ENCODE measurements at places on chromosomes 2 and 18.

GRCh38 chr2:237558961-237559641 is 7.3 kb upstream of the PRLH start:
- no peak for DNase-seq

DNA sequence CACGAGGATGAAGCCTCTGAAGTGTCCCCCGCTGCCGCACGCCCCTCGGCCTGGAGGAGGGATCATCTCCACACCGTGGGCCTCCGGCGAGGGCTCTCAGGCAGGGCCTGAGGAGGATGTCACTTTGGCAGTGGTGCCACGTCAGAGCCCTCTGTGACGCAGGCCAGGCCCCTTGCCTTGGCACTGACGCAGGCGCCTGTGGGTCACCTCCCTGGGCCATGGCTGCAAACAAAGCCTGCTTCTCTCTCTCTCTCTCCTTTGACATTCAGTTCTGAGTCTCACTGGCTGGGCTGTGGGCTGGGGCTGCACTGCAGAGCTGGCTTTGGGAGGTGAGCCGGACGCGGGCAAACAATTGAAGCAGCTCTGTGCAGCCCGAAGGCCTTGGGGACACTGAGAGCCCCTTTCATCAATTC is 273.7 kb downstream of the TWIST2 start:
- DNase-seq: no peak

- no peak for DNase-seq
Measured at GRCh38 chr2:162175714-162176113, 23.7 kb upstream of the GCG start.

GRCh38 chr2:36356990-36357846 is 1.6 kb downstream of the CRIM1 start:
- no peak for DNase-seq

- no peak for DNase-seq
Measured at GRCh38 chr2:11502740-11503292, 31.0 kb upstream of the GREB1 start.

DNA sequence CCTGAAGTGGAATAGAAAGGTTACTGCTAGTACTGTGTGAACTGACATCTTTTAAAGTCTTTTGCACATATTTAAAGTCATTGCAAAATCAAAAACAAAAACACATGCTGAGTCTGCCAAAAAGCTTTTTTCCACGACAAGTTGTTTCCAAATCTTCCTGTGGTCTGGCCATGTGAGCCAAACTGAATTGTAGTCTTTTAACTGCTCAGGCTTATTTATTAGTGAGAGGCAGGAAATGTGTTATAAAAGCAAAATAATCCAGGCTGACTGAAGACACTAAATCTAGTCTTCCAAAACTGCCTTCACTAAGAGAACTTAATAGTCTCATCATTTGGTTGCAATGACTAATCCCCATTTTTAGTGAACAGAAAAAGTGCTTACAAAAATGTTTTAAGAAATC is 2.3 kb downstream of the KRCC1 start:
- no peak for DNase-seq

DNA sequence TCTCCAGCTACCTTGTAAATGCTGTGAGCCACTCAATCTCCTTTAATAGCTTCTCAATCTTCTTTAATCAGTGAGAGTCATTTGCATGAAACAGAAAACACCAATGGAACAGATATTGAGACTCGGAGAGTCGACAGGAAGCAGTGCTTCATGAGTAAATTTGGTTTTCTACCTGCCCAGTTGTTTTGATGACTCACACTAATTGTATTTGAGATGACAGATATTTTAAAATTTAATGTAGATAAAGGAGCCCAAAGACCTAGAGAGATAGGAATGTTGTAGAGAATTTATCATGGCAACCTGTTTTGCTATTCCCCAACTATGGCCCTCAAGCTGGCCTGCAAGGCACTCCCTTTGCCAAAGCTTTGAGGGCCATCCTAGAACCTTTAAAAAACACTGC is 119.1 kb downstream of the CDC42EP3 start:
- no peak for DNase-seq

DNA sequence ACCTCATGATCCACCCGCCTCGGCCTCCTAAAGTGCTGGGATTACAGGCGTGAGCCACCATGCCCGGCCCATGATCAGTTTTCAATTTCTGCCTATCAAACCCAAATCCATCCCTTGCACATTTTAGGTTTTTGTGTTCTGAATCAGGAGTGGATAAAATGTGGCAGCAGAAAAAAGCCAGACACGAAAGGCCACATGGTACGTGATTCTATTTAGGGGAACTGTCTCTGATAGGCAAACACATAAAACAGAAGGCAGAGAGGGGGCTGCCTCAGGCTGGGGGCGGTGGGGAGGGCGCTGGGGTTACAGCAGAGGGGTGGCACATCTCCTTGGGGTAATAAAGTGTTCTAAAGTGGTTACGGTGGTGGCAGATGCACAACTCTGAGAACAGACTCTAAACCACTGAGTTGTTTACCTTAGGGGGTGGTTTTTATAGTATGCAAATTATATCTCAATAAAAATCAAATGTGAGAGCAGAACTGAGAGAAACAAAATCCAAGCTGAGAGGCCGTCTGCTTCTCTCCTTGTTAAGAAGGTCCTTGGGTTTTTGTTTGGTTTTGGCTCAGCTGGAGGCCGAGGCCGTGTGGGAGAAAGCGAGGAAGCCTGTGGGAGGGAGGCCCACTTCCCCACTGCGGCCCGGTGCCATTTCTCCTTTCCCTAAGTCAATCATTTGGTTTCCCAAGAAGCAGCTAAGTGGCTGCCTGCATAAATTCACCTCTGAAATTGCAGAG is 78.0 kb downstream of the SOWAHC start:
- DNase-seq: no peak

GRCh38 chr18:74831571-74832250 is 234.0 kb downstream of the ZNF407 start:
- no peak for DNase-seq

All from NCI-H1436 (cell line).